ENCODE measurements at places on chromosomes 5 and 9. TPM values are rescaled to one million over a fixed set of nuclear protein-coding genes. Genes with fewer than 3 reads are reported as not detected.

- no peak for DNase-seq
- peak overlapping the region; percentile 76 for H3K4me3 ChIP-seq
- H3K4me1 ChIP-seq, result peaks cover 54% of the 10 kb centered on the region
These were observed 574 bp downstream of the SLC35A4 start for GRCh38 chr5:140565024-140565779.

DNA sequence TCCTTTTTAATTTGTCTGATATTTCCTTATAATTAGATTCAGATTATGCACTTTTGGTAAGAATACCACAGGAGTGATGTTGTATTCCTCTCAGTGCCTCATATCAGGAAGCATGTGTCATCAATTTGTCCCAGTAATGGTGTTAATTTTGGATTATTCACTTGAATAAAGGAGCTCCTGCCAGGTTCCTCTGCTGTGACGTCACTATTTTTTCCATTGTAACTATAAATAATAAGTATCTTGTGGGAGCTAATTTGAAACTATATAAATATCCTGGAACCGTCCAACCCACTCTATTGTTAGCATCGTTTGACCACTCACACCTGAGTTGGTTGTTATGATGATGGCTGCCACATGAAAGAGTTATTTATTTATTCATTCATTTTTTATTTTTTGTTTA lies 107.9 kb downstream of the INVS start:
- H3K27ac ChIP-seq, result no peak overlapping the region
- no peaks in the 10 kb centered on the region for H3K27me3 ChIP-seq
- H3K4me3 ChIP-seq, result no peak overlapping the region
- no peaks in the 10 kb centered on the region for H3K36me3 ChIP-seq

- H3K27me3 ChIP-seq, result no peaks in the 10 kb centered on the region
- H3K27ac ChIP-seq, result no peak overlapping the region
- DNase-seq, result no peak
- no peak overlapping the region for H3K4me3 ChIP-seq
- H3K4me1 ChIP-seq, result no peaks in the 10 kb centered on the region
These were observed 39.5 kb downstream of the CDO1 start for GRCh38 chr5:115776989-115777388.

- H3K36me3 ChIP-seq, result no peaks in the 10 kb centered on the region
- no peak overlapping the region for H3K4me3 ChIP-seq
- no peaks in the 10 kb centered on the region for H3K4me1 ChIP-seq
- H3K27me3 ChIP-seq, result no peaks in the 10 kb centered on the region
- no peak overlapping the region for H3K27ac ChIP-seq
These were observed 22.3 kb downstream of the SLC1A3 start for GRCh38 chr5:36628695-36629094.

DNA sequence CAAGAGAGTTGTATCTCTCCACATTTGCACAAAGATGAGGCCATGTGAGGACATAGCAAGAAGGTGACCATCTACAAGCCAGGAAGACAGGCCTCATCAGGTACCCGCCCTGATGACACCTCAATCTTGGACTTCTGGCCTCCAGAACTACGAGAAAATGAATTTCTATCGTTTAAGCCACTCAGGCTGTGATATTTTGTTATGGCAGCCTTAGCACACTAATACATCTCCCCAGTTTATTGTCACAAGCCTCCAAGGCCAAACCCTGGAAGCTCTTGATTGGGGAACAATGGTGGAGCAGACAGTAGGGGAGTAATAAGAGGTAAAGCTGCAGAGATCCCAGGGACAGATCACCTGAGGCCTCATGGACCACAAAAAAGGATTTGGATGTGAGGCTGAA lies 7.7 kb upstream of the P4HA2 start:
- DNase-seq, result no peak
- H3K36me3 ChIP-seq, result no peaks in the 10 kb centered on the region
- H3K27me3 ChIP-seq, result no peaks in the 10 kb centered on the region
- H3K4me3 ChIP-seq, result no peak overlapping the region
- no peaks in the 10 kb centered on the region for H3K4me1 ChIP-seq
- H3K27ac ChIP-seq, result no peak overlapping the region

DNA sequence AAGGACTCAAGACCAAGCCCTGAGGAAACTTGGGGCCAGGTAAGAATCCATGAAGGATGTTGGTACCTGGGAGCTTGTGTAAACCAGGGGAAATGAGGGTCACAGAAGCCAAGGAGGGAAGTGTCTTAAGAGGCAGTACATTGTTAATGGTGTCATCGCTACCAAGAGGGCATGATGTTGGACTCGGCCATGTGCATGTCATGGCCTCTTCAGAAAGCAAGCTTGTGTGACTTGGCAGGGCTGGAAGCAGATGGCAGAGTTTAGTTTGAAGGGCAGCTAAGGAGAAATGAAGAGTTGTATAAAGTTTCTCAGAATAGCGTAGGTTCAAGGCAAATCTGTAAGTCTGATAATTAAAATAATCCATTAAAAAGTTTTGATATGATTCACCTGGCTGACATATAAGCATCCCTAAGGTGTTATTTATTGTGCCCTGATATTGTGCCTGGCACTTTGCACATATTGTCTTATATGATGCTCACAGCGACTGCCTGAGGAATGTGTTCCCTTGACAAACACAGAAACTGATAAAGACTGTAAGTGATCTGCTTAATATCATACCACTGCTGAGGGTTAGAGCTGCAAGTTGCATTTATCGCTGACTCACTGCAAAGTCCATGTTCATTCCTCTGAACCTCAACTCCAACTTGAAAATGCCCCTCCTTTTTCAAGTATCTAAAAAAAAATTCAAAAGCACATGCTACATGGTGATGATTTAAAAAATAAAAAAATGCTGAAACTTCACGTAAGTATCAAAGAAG lies 81.3 kb upstream of the PTPN3 start:
- DNase-seq, result no peak
- no peaks in the 10 kb centered on the region for H3K4me1 ChIP-seq
- no peak overlapping the region for H3K27ac ChIP-seq
- H3K36me3 ChIP-seq, result no peaks in the 10 kb centered on the region
- no peak overlapping the region for H3K4me3 ChIP-seq

DNA sequence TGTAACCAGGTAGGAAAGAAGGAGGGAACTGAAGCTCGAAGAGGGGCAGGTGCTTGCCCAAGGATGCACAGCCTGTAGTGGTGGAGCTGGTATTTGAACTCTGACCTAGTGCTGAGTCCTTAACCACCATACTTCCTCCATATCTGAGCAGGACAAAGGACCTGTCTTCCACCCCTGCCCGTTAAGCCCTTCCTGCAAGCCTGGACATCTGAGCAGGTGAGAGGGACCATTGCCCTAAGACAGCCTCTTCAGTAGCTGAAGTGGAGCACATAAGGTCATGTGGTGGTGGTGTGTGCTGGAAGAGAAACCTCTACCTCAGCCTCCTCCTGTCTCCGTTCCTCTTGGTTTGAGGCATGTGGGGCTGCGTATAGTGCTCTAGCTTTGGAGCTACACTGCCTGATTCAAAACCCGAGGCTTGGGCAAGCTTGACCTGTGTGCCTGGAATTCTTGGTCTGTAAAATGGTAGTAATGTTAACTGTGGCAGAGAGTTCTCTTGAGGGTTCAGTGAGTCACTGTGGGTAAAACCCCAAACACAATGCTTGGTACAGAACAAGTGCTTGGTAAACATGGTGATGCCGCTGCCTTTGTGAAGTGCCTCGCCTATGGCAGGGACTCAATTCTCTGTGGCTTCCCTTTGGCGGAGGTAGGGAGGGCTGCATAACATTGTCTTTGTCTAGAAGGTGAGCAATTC lies 7.4 kb downstream of the GALNT10 start:
- no peak for DNase-seq
- H3K27ac ChIP-seq, result no peak overlapping the region
- H3K4me3 ChIP-seq, result no peak overlapping the region
- H3K4me1 ChIP-seq, result no peaks in the 10 kb centered on the region
- no peaks in the 10 kb centered on the region for H3K36me3 ChIP-seq

DNA sequence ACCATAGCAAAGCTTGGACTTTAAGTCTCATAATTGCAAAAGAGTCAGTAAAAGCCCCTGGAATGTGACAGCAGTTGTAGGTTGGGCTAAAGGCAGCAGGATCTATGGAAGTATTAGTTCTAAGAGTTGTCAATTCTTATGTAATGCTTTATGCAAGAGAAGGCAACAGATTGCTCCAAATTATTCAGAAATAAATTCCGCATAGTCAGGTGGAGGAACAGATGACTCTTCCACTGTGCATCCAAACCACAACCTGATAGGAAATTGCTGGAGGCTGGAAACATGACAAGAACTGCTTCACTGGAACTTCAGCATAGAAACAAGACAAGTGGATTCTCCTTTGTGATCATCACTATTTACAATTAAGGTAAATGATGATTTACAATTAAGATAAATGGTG lies 101.0 kb downstream of the STARD4 start:
- no peak overlapping the region for H3K27ac ChIP-seq
- no peaks in the 10 kb centered on the region for H3K27me3 ChIP-seq
- H3K4me1 ChIP-seq, result no peaks in the 10 kb centered on the region
- H3K4me3 ChIP-seq, result no peak overlapping the region

RNF208 gene
- total RNA-seq, result 3.5 TPM

SOX30 gene
- not detected for total RNA-seq

SPINK5 gene
- not detected for total RNA-seq

AFAP1L1 gene
- total RNA-seq, result 6.3 TPM

- no peak overlapping the region for H3K4me3 ChIP-seq
- DNase-seq, result no peak
- H3K27me3 ChIP-seq, result no peaks in the 10 kb centered on the region
- H3K36me3 ChIP-seq, result no peaks in the 10 kb centered on the region
- H3K27ac ChIP-seq, result no peak overlapping the region
These were observed 20.3 kb upstream of the STOM start for GRCh38 chr9:121390372-121390771.

AHRR gene
- 0.22 TPM for total RNA-seq

- no peaks in the 10 kb centered on the region for H3K27me3 ChIP-seq
- no peaks in the 10 kb centered on the region for H3K4me1 ChIP-seq
- H3K4me3 ChIP-seq, result no peak overlapping the region
- no peaks in the 10 kb centered on the region for H3K36me3 ChIP-seq
- DNase-seq, result no peak
These were observed 3.2 kb downstream of the ETF1 start for GRCh38 chr5:138539791-138540190.

ADRA1B gene
- 13.5 TPM for total RNA-seq

ADAMTS2 gene
- total RNA-seq, result 14.3 TPM

GRCh38 chr9:135803441-135803840 lies 101.5 kb downstream of the KCNT1 start:
- no peaks in the 10 kb centered on the region for H3K27me3 ChIP-seq
- H3K27ac ChIP-seq, result no peak overlapping the region
- no peak for DNase-seq
- no peak overlapping the region for H3K4me3 ChIP-seq

DNA sequence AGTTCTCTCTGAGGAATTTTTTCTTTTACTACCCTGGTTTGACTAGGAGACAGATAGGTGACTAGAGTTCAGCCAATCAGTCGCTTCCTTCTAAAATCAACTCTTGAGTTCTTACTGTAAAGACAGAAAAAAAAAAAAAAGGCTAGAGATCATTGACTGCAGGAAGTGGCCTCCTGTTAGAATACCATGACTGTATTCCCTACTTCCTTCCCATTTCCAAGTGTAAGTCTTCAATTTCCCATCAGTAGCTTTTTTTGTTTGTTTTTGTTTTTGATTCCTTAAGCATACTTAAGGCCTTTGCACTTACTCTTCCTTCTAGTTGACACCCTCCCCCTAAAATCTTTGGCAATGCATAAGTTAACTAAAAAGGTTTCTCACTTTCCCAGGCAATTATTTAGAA lies 154.3 kb downstream of the HMHB1 start:
- H3K27me3 ChIP-seq, result no peaks in the 10 kb centered on the region
- DNase-seq, result no peak
- no peaks in the 10 kb centered on the region for H3K4me1 ChIP-seq

PITX1 gene
- not detected for total RNA-seq

DNA sequence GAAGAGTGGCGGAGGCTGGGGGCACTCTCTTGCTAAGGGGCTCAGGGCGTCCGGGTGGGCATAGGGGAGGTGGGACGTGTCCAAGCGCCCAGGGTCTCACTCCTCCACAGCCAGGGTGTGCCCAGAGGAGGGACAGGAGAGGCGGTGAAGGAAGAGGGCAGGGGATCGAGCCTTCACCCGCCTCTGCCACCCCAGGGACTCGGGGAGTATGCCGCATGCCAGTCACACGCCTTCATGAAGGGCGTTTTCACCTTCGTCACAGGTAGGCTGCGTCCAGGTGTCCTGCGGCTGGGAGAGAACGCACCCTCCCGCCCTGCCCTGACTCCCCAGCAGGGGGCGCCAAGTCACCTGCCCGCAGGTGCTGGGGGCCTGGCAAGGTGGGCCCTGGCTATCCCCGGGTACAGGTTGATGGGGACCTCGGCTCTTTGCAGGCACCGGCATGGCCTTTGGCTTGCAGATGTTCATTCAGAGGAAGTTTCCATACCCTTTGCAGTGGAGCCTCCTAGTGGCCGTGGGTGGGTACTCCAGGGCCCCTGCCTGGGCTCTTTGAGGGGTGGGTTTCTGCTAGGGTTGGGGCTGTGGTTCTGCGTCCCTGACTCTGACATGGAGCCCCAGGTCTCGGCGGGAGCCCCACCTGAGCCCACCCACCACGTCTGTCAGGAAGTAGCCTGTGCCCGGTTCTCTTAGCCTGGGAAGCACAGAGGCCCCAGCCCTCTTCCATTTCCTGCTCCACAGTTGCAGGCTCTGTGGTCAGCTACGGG lies 552 bp downstream of the TMEM141 start:
- no peaks in the 10 kb centered on the region for H3K27me3 ChIP-seq
- peaks cover 26% of the 10 kb centered on the region for H3K4me1 ChIP-seq

- no peak overlapping the region for H3K27ac ChIP-seq
- no peak overlapping the region for H3K4me3 ChIP-seq
- no peak for DNase-seq
- no peaks in the 10 kb centered on the region for H3K36me3 ChIP-seq
- no peaks in the 10 kb centered on the region for H3K4me1 ChIP-seq
These were observed 1767.7 kb downstream of the EFNA5 start for GRCh38 chr5:105903069-105903468.

C5orf34 gene
- 0.15 TPM for total RNA-seq

IFNE gene
- not detected for total RNA-seq

DNA sequence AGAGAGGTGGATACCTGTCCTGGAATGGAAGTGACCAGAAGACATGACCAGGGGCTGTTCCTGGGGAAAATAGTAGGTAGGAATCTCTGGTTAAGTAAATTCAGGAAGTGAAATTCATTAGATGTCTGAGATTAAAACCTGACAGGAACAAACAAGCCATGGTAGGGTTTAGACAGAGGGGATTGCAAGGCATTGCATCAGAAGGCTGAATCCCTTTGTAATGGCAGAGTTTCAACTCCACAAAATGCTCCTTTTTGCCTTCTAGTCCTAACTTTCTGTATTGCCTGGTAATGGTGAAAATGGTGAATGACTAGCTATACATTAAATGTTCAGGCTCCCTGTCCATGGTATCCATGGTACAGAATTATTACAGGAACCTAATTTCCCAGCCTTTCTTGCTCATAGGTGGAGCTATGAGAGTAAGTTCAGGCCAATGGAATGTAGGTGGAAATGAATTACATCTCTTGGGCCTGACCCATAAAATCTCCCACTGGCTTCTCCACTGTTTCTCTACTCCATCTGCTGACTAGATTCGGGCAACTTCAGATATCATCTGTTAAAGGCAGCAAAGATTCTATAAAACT lies 113.4 kb upstream of the CNTLN start:
- DNase-seq, result no peak
- no peak overlapping the region for H3K27ac ChIP-seq
- no peak overlapping the region for H3K4me3 ChIP-seq

GRCh38 chr9:108325406-108325805 lies 530.4 kb downstream of the ACTL7B start:
- no peaks in the 10 kb centered on the region for H3K36me3 ChIP-seq
- no peak for DNase-seq
- no peak overlapping the region for H3K27ac ChIP-seq
- no peaks in the 10 kb centered on the region for H3K27me3 ChIP-seq
- H3K4me1 ChIP-seq, result no peaks in the 10 kb centered on the region
- H3K4me3 ChIP-seq, result no peak overlapping the region

Data from right lobe of liver (tissue), 6 donors.